ENCODE measurements at places on chromosomes 16 and 17.

DNA sequence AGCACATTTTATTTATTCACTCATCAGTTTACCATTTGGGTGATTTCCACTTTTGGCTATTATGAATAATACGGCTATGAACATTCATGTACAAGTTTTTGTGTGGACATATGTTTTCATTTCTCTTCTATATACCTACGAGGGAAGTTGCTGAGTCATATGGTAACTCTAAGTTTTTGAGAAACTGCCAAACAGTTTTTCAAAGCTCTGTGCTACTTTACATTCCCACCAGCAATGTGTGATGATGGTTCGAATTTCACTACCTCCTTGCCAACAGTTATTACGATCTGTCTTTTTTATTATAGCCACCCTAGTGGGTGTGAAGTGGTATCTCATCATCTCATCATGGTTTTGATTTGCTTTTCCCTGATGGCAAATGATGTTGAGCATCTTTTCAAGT lies 63.7 kb upstream of the MRTFB start:
- DNase-seq = no peak

GRCh38 chr16:1950559-1950958 lies 3.9 kb downstream of the RPL3L start:
- no peak for DNase-seq

GRCh38 chr16:5175266-5175665 lies 77.7 kb upstream of the EEF2KMT start:
- no peak for DNase-seq

DNA sequence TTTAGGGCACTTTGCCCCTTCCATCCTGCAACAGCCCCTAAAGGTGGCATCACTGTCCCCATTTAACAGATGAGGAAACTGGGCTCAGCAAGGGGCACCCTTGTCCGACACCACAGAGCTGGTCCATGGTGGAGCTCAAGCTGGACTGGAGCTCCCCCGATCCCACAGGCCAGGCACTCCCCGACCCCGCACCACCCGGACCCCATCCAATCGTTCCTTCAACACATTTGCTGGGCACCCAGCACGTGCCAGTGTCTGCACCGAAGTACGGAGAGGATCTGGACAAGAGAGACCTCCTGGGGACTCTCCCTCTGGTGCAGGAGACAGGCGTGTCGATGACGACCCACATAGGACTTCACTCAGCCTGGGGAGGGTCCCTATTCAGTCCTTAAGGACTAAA lies 13.4 kb downstream of the EMC6 start:
- no peak for DNase-seq

DNA sequence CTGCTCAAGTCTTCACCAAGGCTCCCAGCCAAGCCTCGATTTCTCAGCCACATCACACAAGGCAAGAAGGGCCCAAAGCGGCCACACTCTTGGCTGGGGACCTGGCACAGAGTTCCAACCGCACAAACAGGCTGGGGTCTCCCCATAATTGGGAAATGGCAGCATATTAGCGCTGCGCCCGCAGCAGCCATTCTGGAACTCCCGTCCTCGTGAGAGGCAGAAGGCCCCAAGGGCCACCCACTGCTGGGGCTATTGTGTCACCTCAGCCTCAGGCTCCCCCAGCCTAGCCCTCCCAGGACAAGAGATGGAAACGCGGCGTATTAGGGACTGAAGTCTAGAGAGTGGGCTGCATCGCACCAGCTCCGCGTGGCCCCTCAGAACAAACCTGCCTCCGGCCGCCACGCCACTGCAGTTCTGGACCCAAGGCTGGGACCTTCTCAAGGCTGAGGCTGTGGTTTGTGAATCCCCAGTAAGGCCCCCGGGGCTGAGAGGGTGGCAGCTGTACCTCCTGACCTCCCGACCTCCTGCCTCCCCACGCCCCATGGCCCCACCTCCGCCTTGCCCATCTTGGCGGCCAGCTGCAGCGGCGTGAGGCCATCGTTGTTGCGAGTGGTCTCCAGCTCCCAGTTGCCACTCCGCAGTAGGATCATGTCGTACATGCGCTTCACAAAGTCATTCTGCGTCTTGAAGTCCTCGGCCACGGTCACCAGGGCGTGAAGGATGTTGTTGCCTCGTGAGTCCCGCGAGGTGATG lies 25.3 kb downstream of the TRPV3 start:
- DNase-seq = no peak

DNA sequence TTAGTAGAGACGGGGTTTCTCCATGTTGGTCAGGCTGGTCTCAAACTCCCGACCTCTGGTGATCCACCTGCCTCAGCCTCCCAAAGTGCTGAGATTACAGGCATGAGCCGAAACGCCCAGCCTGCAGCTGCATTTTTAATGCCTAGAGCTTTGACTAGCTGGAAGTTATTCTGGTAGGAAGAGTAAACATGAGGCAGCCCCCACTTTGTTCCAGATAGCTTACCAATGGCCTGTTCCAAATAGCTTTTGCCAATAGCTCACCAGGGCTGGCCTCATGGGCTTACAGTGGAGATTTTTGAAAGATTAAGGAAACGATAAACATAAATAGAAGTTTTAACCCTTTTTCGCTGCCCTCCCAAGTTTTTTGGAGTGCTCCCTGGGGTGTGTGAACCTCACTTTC lies 9.8 kb downstream of the TRPV2 start:
- no peak for DNase-seq

DNA sequence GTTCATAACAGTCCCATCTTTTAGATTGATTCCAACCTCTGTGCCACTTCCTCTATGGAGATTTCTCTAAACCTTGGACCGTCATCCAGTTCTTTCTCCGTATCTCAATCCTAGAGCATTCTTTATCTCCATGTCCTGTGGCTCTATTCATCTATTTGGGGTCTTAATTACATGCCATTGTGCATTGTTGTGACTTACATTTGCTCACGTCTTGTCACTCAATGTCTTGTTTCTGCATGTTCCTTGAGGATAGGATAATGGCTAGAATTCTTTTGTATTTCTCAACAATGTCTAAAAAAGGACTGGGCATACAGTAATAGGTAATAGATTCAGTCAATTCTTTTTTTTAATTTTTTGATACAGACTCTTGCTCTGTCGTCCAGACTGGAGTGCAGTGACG lies 50.2 kb downstream of the ARSG start:
- DNase-seq = no peak

DNA sequence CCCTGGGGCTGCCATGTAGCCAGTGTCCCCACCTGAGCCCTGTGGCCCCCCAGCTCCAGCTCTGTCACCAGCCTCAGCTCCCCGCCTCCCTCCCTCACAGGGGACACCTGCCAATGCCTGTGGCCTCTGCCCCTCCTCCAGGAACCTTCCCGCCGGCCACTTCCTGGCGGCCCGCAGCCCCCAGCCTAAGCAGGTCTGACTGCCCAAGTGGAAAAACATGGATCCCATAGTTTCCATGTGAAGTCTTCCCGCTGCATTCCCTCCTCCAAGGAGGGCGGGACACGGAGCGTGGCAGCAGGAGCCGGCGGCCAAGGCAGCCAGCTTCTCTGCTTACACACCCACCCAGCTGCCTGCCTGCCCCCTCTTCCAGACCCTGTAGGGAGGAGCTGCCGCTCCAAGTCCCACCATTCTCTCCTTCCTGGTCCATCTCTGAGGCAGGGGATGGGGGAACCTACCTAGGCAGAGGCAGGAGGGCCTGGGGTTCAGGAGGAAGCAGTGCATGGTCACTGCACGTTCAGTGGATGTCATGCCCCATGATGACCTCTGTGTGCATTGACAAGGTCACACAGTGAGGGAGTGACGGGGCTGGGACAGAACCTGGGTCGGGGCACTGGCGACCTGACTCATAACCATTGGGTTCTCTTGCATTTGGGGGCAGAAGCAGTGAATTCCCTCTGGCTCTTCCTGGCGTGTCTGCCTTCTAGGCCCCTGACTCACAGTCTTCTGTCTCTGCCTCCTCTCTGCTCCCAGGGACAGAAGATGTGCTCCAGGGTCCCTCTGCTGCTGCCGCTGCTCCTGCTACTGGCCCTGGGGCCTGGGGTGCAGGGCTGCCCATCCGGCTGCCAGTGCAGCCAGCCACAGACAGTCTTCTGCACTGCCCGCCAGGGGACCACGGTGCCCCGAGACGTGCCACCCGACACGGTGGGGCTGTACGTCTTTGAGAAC lies 8.7 kb downstream of the VASN start:
- DNase-seq = no peak

- DNase-seq = no peak
These were observed 72.8 kb upstream of the C16orf82 start for GRCh38 chr16:26993963-26994362.

GRCh38 chr17:1557355-1558095 lies 5.1 kb downstream of the PITPNA start:
- DNase-seq = no peak

- DNase-seq = no peak
These were observed 7.4 kb upstream of the OR1A2 start for GRCh38 chr17:3189961-3190360.

GRCh38 chr16:85728879-85729278 lies 22.0 kb downstream of the C16orf74 start:
- DNase-seq = no peak

DNA sequence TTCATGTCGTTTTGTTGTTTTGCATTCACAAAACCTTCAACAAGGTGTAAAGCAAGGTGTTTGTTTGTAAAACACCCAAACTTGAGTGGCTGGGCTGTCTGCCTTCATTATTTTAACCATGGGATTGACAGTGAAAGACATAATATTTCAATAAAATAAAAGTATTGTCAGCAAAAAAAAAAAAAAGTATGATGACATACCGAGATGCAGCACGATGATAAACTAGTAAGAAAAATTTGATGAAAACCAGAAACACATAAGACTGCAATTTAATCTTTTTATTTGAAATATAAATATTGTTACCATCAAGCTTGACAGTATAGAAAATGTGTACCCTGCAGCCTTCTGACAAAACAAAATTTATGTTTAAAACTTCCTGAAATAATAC lies 419.3 kb upstream of the DYNLRB2 start:
- DNase-seq = no peak

DNA sequence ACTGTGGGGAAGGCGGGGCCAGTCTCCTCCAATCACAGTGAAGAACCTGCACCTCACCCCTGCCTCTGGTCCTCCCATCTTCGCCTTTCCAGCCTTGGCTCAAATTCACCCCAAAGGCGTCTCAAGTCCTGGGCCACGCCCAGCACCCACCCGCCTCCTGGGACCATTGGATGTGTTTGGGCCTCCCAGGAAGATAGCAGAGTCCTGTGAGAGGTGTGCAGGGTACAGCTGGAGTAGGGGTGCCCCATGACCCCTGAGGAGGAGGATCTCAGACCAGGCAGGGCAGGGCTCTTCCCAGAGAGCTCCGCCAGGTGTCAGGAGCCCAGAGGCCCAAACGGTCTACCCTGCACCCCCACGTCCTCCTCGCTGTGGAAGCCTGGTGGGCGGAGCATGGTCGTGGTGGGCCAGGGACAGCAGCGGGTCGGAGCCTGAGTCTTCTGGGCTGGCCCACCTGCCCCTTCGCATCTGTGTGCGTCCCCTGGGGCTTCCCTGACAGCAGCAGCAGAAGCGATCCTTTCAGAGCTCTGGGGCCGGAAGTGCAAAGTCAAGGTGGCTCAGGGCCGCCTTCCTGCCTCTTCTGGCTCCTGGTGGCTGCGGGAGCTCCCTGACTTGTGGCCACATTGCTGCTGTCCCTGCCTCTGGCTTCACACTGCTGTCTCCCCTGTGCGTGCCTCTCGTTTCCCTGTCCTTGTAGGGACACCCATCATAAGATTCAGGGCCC lies 34.9 kb upstream of the ZNF469 start:
- DNase-seq = no peak

GRCh38 chr16:3481696-3482658 lies 13.3 kb downstream of the C16orf90 start:
- DNase-seq = no peak

DNA sequence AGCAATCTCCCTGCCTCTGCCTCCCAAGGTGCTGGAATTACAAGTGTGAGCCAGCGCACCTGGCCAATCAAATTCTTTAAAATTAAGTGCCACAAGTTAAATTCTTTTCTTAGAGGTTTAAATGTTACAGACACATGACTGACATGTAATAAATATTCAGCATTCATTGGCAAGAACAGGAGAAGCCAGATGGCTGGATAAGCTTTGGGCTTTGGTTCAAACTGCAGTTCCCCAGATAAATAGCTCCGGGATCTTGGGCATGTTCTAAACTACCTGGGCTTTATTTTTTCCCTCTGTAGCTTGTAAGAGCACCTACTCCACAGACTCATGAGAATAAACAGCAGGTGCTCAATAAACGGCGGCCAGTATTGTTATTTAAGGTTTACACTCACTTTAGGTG lies 34.1 kb downstream of the ABAT start:
- DNase-seq = no peak

DNA sequence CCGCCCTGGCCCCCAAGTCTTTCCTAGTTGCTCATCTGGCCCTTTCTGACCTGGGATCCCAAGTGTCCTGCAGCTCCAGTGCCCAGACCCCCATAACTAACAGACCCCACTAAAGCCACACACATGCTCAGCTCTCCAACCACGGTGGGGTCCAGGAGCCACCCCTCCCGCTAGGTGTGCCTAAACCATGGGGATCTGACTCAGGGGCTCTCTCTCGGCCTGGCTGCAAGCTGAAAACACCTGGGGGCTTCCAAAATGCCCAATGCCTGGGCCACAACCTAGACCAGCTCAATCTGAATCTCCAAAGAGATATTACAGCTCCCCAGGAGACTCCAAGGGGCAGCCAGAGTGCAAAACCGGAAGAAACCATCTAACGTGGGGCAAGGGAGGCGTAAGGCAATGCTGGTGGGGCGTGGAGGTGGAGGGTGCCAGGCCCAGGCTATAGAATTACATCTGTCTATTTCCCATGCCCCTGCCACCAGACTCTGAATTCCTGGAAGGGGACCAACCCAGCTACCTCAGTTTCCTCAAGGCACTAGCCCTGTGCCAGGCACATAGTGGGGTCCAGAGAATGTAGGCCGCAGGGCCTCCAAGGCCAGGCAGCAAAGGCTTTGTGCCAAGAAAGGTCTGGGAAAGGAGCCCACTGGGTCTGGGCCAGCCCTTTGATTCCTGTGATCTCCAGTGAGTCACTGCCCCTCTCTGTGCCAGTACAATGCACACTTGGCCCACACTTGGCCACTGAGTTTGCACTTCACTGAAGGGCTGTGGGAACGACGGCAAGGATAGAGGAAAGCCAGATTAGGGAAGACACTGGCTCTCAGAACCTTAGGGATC lies 3.3 kb downstream of the CD2BP2 start:
- DNase-seq = no peak

- DNase-seq = no peak
These were observed 317.8 kb downstream of the CA10 start for GRCh38 chr17:51840688-51841087.

- no peak for DNase-seq
These were observed 10.8 kb downstream of the ZNF213 start for GRCh38 chr16:3145660-3146059.

- DNase-seq = no peak
These were observed 3.8 kb downstream of the PRR29 start for GRCh38 chr17:64001763-64002529.

GRCh38 chr16:21603928-21604327 lies 4.6 kb downstream of the METTL9 start:
- DNase-seq = no peak

GRCh38 chr16:13070268-13070667 lies 168.9 kb downstream of the SHISA9 start:
- DNase-seq = no peak
